ENCODE measurements at places on chromosomes 6 and 20.

GRCh38 chr6:36570264-36570663 is 23.0 kb upstream of the STK38 start:
- no peak for DNase-seq

- no peak for DNase-seq
These were observed 143.3 kb upstream of the HDDC2 start for GRCh38 chr6:125445054-125445453.

- DNase-seq, result no peak
These were observed 349.8 kb upstream of the ARID1B start for GRCh38 chr6:156427345-156427744.

DNA sequence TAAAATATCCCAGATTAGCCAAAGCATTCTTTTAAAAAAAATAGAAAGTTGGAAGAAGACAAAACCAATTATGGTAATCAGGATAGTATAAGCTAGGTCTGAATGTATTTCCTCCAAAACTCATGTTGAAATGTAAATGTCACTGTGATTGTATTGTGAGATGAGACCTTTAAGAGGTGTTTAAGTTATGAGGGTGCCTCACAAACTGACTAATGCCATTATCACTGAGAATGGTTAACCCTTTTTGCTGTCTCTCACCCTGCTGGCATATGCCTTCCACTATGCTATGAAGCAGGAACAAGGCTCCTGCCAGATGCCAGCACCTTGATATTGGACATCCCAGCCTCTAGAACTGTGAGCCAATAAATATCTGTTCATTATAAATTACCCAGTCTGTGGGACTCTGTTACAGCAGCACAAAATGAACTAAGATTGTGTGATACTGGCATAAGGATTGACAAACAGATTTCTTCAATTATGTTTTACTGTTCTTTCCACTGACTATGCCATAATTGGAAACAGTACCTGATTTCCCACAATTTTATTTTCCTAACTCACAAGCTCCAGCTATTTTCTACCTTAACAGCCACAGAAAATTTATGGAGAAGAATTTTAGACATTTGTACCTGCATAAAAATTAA is 63.8 kb downstream of the IBTK start:
- DNase-seq, result no peak

GRCh38 chr6:39266375-39266774 is 37.1 kb upstream of the KCNK5 start:
- DNase-seq, result no peak

DNA sequence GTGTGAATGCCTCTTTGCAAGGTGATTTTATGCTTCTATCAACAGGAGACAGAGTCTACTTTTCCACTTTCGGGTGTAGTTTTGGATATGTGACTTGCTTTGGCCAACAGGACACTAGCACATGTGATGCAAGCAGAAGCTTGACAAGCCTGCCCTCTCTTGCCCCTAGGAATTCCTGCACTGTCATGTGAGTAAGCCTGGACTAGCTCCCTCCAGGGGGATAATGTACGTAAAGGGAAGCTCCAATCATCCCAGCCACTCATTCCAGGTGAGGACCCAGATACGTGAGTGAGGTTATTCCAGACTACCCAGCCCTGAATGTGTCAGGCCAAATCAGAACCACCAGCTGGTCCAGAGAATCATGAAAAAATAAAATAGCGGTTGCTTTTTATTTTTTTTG is 33.3 kb downstream of the BEND3 start:
- DNase-seq, result no peak

GRCh38 chr6:69693762-69694161 is 103.0 kb downstream of the LMBRD1 start:
- DNase-seq, result no peak

- DNase-seq, result no peak
These were observed 80.6 kb downstream of the OTOR start for GRCh38 chr20:16828666-16829305.

DNA sequence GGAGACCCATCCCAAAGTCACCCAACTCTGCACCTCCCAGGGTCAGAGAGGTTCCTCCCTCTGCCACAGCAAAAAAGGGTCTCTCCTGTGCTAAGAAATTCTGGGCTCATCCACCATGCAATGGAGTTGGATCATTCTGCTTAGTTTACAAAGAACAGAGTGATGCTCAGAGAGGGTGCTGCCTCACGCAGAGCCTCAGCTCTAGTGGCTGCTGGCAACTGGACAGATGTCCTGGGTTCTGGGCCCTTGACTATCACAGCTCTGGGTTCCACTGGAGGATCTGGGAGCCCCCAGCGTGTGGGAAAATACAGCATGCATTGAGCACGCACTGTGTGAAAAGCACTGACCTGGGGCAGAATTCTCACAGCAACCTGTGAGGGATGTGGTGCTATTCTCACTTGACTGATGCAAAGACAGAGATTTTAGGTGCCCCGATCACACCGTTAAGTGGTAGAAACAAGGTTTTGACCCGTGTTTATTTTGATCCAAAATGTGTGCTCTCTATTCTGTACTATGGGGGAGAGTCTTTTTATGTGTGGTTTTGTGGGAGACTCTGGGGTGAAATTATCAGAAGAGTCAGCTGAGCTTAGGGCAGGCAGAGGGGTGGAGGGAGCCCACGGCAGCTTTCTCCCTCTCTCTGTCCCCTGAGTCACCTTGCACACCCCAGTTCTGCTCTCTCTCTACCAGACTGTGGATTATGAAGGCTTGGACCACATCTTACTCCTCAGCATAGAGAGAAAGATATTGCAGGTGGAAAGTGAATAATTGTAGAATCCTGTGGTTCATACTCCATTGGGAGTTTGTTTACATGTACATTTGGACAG is 19.9 kb downstream of the TREML4 start:
- DNase-seq, result no peak

- no peak for DNase-seq
These were observed at the start of gene PRELID3B for GRCh38 chr20:59042151-59042795. TSS of gene PRELID3B (minus strand) at chr20:59042786. CDS start at chr20:59042730, 56 bp downstream.

- DNase-seq, result no peak
These were observed 9.6 kb downstream of the LRP11 start for GRCh38 chr6:149854532-149854931.

- no peak for DNase-seq
These were observed 234.1 kb downstream of the SOX4 start for GRCh38 chr6:21827425-21828202.

GRCh38 chr6:134480593-134480992 is 162.7 kb upstream of the SGK1 start:
- DNase-seq, result no peak

DNA sequence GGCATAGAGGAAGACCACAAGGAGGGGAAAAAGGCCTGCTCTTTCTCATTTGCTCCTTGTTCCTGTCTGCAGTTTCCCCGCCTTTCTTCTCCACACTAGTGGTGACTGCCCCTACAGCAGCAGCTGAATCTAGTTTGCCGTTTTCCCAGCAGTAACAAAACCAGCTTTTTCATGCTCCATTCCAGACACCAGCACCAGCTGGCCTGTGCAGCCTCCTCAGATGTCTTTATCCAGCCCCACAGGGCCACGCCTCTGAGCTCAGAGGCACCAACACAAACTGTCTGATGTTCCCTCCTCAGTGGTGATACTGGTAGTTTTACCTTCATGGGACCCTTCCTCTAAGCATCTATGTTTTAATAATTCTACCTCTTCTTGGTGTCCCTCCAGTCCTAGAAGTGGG is 70.4 kb upstream of the SLC24A3 start:
- no peak for DNase-seq

DNA sequence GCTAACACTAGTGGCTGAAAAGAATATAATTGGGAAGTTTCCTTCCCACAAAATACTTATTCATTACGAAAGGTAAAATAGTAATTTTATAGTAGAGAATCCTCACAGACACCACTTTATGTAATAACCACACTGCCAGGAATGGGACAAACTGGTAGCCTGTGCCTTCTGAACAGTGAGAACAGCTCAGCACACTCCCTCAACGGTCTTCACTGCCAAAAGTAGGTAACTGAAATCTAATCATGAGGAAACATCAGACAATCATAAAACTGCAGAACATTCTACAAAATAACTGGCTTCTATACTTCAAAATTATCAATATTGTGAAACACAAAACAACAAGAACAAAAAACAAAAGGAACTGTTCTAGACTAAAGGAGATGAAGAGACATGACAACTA is 44.1 kb downstream of the NUP153 start:
- DNase-seq, result no peak

- DNase-seq, result no peak
These were observed 66.6 kb downstream of the HIVEP2 start for GRCh38 chr6:142878407-142878806.

GRCh38 chr6:42093582-42094329 is 43.4 kb downstream of the TAF8 start:
- DNase-seq, result no peak

DNA sequence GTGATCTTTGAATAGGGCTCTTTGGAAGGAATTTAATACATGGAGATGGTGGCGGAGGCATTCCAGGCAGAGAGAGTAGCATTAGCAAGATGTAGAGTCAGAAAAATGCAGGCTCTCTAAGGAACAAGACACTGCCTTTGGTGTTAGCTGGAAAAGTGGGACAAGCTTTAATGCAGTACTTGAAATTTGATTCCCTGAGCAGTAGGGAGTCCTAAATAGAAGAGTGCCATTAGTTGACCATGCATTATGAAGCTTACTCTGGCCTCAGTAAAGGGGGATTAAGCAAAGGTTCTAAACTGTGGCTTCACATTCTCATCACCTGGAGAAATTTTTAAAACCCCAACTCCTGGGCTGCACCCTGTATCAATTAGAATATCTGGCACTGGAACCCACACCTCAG is 494.8 kb upstream of the SOX4 start:
- DNase-seq, result no peak

- DNase-seq, result peak; percentile 43
These were observed 117.5 kb downstream of the GPX5 start for GRCh38 chr6:28643017-28643740.

DNA sequence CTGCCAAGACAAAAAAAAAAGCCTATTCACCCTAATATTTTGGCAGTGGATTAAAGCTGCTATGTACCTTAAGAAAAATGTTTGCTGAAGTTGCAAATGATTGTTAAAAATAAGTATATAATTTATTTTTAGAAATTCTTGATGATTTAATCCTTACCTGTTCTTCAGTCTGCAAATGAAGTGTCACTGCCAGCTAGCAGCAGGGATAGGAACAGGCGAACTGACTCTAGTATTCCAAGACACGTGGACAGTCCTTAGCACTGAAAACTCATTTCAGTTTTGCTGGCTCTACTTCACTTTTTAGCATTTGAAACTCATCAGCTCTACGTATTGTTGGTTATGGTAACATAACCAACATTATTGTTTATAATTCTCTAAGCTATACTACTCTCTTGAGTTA is 204.4 kb upstream of the ID4 start:
- no peak for DNase-seq

- DNase-seq, result no peak
These were observed 169.9 kb downstream of the CD24 start for GRCh38 chr6:106804346-106805335.

DNA sequence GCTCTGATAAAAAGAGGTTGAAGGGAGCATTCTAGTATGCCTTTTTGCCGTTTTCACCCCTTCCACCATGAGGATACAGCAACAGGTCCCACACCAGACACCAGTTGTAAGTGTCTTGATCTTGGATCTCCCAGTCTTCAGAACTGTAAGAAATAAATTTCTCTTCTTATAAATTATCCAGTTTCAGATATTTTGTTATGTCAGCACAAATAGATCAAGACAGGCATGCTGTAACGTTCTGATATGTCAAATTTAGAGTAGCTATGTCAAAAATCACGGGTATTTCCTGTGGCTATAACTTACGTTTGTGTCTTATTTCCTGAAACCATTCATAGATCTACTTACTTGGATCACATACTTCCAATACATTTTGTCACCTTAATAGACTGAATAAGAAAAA is 55.9 kb upstream of the CD83 start:
- DNase-seq, result no peak

DNA sequence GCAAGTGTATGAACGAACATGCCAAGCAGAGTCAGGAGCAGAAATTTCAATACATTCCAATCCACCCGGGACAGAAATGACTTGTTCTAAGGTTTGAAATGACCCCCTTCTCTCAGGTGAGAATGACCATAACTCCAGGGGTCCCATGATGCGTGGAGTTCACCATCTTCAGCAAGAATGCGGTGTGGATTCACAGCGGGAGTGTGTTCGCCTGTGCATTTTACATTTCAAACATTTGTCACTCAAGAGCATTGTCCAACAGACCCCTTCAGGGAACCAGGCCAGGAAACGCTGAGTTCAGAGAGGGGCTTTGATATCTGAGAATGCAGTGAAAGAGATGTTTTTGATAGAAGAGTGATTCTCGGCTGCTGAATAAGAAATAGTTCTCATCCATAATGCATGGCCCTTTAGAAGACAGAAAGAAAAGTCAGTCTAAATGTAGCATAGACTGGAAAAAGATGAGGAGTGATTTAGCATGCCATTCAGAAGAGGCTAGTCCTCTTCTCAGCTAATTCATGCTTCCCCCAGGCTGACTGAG is 200.3 kb upstream of the KCNG1 start:
- DNase-seq, result no peak

DNA sequence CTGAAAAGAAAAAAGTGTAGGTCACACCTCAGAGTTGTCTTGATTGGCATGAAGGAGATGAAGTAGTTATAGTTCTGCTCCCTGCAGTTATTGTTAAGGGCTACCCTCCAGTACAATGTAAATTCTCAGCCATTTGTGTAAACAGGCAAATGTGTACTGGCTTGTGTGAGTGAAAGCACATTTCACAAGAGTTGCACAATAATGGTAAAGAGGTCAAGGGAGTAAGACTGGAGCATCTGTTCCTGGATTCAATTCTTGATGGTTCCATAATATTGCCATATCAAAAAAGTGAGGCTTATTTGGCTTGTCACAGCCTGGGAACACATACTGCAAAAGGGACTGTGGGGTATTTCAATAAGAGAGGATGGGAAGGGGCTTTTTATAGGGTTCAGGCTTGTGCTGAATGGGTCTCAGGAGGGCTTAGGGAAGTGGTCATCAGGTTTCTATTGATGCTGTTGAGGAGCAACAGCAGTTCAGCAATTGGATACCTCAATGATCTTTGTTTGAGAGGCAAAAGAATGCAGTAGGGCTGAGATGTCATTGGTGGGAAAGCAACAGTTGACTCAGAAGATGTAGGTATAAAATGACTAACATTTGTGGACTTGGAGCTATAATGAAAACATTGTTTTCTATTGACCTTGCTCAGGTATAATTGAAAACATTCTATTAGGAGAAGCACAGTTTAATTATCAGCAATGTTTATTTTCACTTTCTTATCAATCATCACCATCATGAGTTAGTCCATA is 402.6 kb downstream of the BCKDHB start:
- no peak for DNase-seq

- no peak for DNase-seq
These were observed 23.5 kb upstream of the CCN6 start for GRCh38 chr6:112030206-112030960.

- no peak for DNase-seq
These were observed 12.7 kb upstream of the EFHC1 start for GRCh38 chr6:52407467-52407866.

- DNase-seq, result no peak
These were observed 1068.7 kb upstream of the FLRT3 start for GRCh38 chr20:15406072-15406471.
